Left lobe of liver (tissue), 2 donors: ENCODE measurements at places on chromosomes 1 and 21. TPM values are rescaled to one million over a fixed set of nuclear protein-coding genes. Genes with fewer than 3 reads are reported as not detected.

The ATP8B2 gene
- 4.4 TPM for total RNA-seq

The MSH4 gene
- total RNA-seq, result 0.08 TPM

The TSPEAR gene
- total RNA-seq, result not detected

The NUAK2 gene
- 1.7 TPM for total RNA-seq

The NR1I3 gene
- 158 TPM for total RNA-seq

The SPOCD1 gene
- 0.08 TPM for total RNA-seq

The TBX19 gene
- 1.0 TPM for total RNA-seq

The ASCL5 gene
- total RNA-seq, result not detected

DNA sequence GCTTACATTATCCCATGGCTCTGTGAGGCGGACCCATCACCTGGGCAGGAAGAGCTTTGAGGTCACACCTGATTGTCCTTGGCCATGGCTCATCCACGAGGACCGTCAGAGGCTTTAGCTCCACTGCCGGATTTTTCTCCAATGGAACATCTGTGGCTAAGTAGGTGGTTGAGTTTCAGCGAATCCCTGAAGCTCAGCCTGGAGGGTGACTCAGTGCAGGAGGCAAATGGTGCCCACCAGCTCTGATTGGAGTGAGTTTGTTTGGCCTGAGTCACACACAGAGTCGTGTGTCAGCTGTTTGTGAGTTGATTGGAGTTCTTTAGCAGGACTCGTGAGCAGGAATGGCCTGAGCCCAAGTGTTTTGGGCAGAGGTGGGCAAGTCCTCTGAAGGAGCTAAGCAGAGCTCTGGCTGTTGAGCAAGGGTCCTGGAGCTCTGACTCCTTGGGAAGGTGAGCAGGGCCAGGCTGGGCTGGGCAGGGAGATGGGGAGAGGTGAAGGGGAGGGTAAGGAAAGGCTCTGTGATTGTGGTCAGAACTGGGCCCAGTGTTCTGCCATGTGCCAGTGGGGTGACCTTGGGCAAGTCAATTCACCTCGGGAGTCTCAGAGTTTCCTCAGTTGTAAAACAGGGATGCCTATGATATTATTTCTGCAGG is 2.0 kb downstream of the SLC6A17 start:
- no peak for DNase-seq

- no peak for DNase-seq
Observed at GRCh38 chr1:242629396-242629795, 104.9 kb upstream of the PLD5 start.

DNA sequence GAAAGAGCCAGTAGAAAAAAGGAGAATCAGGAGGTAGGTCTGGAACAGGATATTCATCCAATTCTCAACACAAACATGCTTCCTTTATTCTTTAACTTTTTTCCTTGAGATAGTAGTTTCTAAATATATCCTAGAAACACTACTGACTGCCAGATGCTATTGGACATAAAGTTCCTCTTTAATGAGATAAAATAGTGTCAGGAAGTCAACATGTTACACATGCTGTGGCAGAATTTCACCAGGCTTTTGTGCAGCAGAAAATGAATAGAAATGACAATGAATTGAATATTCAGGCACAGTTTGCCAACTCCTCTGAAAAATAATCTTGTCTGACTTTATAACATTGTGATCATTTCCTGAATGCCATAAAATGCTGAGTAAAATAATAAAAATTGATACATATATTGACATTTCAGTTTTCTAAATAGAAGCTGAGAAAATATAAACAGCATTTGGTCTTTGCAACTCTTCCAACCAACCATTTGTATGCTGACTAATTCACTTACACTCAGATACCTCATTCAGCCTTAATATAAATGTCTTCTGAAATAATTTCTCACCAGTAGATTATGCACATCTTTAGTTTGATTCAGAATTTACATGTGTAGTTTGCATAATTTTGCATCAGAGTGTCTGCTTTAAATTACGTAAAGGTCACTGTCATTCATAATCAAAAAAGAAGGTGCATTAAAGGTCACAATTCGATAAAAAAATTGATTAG is 486.1 kb upstream of the ADGRL2 start:
- no peak for DNase-seq

GRCh38 chr1:54721719-54722118 is 6.1 kb downstream of the TTC4 start:
- DNase-seq, result no peak

DNA sequence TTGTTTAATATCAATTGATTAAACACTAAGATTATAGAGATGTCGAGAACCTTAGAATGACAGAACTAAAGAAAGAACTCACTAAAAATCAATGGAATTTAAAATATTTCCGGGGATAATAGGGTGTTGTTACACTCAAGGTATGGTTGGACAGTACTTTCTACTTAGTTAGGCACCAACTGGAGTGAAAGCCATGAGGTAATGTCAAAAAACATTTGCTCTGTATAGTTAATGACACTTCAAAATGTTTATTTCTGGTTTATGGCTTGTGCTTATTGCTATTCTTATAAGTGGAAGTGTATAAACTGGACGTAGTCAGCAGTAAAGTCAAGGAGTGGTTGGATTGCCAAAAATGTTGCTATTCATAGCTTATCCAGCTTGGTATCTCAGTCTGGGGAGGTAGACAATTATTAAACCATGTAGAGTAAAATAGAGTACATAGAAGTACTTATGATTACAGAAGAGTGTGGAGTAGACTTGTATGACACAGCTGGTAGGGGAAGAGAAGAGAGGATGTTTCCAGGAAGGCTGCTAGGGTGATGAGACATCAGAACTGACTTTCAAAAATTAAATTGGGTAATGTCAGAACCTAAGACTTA is 56.5 kb upstream of the BMP8A start:
- DNase-seq, result no peak

- no peak for DNase-seq
Observed at GRCh38 chr21:21076491-21076890, 78.3 kb downstream of the NCAM2 start.

DNA sequence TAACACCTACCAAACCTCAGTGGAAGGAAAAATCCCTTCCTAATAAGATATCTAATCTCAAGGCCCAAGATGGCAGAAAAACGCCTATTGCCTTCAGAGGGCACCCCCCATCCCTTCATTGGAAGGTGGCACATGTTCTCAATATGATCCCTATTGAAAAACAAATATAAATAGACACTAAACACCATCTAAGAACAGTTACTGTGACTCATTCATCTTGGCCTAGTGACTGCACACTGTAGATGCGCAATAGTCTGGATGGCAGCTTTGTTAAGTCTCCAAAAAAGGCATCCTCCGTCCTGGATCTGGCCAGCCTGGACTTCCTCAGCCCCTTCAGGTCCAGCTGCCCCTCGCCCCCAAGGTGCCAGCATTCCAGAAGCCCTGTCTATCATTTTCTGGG is 121.9 kb downstream of the CAPN8 start:
- DNase-seq, result no peak

DNA sequence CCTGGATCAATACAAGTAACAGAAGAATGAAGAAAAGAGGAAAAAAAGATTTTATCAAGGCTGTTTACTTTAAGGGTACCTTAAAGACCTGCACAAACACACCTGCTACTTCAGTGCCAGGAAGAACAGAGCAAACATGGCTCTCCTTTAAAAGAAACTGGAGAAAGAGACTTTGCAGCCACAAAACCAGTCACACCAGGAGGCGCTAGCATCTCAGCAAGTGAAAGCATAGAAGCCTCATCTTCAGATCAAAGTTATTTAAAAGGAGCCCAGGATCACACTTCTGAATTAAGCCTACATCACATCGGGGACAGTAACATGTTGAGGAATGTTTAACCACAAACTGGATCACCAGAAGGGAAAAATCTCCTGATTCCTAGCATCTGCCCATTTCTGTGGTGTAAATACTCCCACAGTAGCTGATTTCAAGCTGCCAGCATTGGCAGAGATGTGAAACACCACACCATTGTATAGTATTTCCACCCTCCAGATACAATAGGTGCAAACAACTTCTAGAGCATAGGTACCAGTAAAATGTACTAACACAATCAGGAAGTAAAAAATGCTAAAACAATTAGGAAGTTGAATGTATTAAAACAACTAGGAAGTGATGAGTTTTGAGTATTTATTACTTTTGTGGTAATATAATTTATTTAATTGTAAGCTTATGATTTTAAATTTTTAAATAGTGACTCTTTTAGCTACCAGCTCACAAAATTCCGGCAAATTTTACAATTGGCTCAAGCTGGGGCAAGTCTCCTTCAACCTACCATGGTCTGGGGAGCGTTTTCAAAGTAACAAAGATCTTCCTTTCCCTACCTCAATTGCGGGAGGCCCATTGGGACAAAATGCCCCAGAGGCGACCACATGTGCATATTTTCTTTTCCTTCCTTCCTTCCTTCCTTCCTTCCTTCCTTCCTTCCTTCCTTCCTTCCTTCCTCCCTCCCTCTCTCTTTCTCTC is 105.3 kb upstream of the CLDN14 start:
- DNase-seq, result no peak
